ENCODE measurements at places on chromosomes 7 and 10.
A peak's percentile ranks its signal among the peaks of the same experiment; 100 is the strongest.

DNA sequence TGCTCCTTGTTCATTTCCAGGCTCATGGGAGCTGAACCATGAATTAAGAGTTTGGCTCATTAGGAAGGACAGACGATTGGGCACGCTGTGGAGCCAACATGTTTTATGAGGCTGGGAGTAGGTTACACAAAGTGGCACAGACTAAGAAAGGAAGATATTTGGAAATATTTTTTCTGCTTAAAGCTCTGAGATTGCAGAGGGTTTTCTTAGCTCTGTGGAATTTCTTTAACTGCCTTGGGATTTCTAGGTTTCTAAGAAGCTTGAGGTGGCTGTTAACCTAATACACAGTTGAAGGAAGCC, 344.6 kb downstream of the RNLS start:
- no peak for DNase-seq

- no peak for DNase-seq
These were observed 9.2 kb downstream of the ITIH5 start for GRCh38 chr10:7657552-7657951.

DNA sequence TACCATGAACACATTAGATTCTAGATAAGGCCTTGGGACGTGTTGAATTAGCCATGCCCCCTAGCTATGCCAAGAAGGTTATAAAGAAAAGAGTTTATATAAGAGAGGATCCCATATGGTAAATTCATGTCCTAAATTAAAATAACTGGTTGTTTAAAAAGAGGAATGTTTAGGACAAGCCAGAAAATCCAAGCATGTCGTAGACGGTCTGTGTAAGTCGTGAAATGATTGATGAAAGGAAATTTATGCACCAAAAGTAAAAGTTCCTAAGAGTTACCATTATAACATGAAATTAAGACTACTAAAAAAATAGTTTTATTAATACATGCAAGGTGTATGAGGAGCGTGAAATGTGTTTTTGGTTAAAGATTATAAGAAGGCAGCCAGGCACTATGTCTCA, 624.9 kb downstream of the ARL4A start:
- DNase-seq, result no peak

- DNase-seq, result no peak
These were observed 9.8 kb downstream of the RBP4 start for GRCh38 chr10:93591065-93591808.

- peak; percentile 46 for DNase-seq
These were observed 125.9 kb downstream of the GRK5 start for GRCh38 chr10:119333146-119333792.

DNA sequence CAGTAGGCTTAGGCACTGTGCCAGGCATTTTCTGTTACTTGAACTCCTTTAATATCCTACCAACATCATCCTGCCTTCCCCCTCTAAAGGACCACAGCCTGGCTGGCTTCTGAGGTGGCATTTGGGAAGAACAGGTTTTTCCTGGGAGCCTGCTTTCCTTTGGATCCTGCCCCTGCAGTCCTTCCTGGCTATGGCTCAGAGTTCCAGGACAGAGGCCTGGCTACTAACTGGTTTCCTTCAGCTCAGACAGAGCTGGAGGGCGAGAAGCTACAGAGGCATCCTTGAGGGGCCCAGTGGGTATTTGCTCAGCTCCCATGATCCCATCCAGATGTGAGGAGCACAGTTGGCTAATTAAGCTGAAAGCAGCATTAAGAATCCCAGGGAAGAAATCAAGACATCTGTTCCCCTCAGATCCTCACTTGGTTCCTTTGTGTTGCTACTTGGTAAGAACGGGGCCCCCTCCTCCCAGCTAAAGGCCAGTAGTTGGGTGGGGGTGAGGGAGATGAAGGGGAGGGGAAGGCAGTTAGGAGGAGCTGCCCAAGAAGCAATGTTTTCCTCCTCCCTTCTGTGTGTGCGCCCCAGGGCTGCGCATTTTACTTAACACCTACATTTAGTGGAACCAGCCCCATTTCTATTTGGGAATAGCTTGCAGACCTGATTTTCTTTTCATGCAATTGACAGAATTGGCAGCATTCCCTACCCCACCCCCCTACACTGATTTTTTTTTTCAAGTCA, 142.6 kb upstream of the SORCS3 start:
- no peak for DNase-seq

- DNase-seq, result no peak
These were observed 5.8 kb downstream of the ANTXRL start for GRCh38 chr10:46292573-46293023.

DNA sequence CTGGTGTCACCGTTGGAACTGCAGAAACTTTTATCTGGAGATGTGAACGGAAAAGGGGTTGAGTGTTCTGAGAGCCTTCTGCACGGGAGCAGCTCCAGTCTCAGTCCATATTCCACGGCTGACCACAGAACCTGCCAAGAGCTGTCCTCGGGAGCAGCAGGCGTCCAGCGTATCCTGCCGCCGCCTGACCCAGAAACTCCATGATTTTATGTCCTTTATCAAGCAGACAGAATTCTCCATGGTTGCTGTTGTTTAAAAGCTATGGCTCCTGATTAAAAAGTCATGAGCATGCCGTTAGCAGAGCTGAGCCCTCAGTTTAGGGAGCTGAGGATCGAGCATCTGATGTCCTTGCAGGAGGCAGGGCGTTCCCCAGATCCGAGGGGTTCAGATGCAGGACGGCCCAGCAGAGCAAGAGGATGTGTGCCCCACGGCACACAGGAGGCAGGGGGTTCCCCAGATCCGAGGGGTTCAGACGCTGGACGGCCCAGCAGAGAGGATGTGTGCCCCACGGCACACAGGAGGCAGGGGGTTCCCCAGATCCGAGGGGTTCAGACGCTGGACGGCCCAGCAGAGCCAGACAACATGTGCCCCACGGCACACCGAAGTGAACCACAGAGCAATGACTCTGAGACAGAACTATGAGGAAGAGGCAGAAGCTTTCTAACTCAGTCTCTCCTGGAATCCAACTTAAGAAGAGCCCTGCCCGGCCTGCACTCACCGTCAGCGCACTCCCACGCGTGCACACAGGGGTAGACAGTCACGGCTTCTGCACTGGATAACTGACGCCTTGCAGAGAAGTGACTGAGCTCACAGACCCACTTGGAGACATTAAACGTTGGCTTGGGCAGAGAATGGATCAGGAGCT, 96.4 kb downstream of the WDR37 start:
- DNase-seq, result no peak

GRCh38 chr7:125409921-125410320, 480.3 kb upstream of the POT1 start:
- DNase-seq, result no peak

- DNase-seq, result peak; percentile 63
These were observed at the start of gene CABCOCO1 for GRCh38 chr10:61662794-61663259. Gene CABCOCO1, plus strand, starts transcription at chr10:61662929. Its CDS starts 44 bp downstream, at chr10:61662973.

GRCh38 chr7:88396295-88396947, 89.7 kb upstream of the STEAP4 start:
- DNase-seq, result peak; percentile 7

- no peak for DNase-seq
These were observed 62.6 kb downstream of the EBF3 start for GRCh38 chr10:129901389-129902006.

DNA sequence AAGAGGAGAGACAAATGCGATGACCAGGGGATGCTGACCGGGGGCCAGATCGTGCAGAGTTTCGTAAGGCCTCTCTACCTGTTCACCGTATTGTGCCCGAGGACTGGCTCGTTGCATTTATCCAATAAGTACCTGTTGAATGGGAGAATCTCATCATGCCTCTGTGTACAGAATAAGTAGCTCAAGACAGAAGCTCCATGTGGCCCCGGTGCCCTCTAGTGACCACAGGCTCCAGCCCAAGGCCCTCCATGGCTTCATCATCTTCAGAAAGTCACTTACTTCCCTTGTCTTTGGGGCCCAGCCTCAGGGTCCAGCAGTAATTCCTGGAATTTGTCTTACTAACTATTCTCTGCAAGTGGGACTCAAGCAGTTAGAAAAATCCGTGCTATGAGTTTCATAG, 151.0 kb downstream of the CHN2 start:
- DNase-seq, result peak; percentile 50

GRCh38 chr10:1411451-1411850, 325.9 kb downstream of the ADARB2 start:
- DNase-seq, result no peak

- DNase-seq, result no peak
These were observed 89.3 kb upstream of the ARID5B start for GRCh38 chr10:61812052-61812721.

DNA sequence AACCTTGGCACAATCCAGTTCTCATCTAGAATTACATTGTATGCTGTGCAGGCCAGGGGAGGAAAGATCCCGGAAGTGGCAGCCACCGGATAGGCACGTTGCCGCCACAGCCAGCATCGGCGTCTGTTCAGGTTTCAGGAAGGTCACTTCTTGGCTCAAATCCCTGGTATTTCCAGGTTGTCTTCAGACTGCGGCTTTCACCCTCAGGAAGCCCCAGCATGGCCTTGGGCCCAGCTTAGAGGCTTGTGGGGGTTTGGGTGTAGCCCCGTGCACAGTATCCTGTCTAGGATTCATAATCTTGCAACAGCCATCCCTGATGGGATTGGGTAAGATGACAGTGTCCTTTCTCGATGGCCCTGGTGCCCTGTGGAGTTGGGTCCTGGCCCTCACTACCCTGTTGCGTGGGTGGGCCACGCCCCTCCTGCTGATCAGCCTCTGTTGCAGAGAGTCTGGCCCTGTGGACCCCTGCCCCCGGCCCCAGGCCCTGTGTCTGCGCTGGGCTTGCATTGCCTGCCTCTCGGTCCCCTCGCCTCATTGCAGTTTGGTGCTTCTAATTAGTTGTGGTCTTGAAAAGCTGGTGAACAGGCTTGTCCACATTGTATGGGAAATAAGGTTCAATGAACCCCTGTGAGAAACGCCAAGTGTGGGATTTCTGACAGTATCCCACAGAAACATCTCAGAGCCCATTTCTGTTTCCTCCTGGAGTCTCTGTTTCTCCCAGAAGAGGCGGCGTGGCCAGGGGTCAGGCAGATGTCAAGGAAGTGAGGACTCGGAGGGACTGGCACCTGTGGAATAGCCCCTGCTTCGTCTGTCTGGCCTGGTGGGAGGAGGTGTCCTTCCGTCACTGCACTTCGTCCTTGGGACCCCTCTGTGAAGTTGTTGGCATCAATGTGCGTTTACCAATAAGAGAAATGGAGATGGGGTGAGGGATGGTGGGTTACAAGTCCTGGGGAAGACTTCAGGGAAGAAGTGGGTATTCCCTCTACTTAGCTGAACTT, 77.5 kb downstream of the MGMT start:
- DNase-seq, result no peak

DNA sequence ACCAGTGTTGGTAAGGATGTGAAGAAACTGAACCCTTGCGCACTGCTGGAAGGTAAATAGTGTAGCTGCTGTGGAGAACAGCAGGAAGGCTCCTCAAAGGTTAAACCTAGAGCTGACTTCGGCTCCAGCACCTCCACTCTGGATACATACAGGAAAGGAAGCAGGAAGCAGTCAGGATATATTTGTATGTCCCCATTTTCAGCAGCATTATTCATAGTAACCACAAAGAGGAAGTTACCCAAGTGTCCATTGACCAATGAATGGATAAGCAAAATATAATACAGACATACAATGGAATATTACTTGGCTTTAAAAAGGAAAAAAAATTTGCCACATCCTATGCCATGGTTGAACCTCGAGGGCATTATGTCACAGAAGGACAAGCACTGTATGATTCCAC, 15.0 kb downstream of the RET start:
- DNase-seq, result peak; percentile 22

GRCh38 chr10:94546049-94546900, 687 bp downstream of the HELLS start:
- peak; percentile 30 for DNase-seq

DNA sequence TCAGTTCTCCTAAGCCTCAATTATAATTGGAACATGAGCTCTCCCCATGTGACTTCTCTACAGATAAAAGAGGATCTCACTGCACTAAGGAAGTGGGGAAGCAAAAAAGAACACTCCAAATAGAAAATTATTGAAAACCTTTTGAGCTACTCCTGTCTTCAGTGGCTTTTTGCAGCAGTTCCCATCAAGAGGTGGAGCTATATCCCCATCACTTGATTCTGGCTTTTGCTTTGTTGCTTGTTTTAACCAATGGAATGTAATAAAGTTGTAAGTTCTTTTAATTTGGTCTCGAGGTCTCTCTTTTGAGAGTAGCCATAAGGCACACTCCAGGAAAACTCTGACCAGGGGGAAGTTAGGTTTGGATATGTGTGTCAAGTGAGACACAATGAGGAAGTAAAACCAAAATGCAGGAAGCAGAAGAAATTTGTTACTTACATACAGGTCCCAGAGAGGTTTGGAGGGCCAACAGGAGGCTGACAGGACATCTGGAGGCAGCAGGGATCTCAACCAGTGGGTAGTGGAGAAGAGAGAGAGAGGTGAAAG, 569.4 kb downstream of the HTR7 start:
- DNase-seq, result peak; percentile 71

Measured in cardiac fibroblast (primary cell).